ENCODE measurements at places on chromosomes 5 and 9.
A peak's percentile ranks its signal among the peaks of the same experiment; 100 is the strongest.

- peak; percentile 86 for DNase-seq
Observed at GRCh38 chr5:91381774-91382359, 1.2 kb downstream of the ARRDC3 start.

- no peak for DNase-seq
Observed at GRCh38 chr5:144462577-144462976, 291.9 kb downstream of the KCTD16 start.

DNA sequence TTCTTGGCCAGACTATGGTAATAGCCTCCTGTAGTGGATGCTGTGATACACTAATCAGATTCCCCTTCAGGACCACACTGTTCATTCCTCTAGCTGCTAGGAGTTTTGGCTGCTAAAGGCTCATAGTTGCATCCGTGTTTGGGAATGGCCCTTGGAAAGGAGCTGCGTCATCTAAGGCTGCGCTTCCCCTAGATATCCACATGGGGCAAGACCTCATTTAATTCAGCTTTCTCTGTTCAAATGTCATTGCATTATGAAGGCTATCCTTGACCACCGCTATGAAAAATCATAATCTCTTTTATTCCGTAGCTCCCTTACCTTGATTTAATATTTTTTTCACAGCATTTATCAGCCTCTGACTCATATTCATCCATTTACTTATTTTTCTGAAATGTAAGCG, 258.3 kb upstream of the NR4A3 start:
- no peak for DNase-seq

GRCh38 chr9:99201603-99202002, 20.1 kb downstream of the ALG2 start:
- DNase-seq, result no peak

GRCh38 chr5:32645246-32645645, 59.9 kb downstream of the SUB1 start:
- DNase-seq, result no peak

DNA sequence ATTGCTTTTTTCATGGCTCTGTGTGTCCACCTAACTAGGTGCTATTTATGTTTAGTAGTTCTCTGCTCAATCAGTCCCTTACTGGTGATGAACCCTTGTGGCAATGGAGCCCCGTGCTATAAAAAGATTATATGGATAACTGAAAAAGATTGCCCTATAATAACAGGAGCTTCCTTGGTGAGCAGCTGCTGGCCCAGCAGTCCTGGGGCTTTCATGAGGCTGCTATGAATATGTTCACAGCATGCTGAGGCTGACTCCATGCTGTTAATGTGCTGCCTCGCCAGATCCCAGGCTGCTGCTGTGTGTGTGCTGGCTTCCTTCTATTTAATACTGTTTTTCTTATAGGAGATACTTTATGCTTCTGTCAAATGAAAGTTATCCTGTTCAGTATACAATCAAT, 357.5 kb downstream of the TAF11L14 start:
- peak; percentile 96 for DNase-seq

GRCh38 chr9:99031319-99031718, 73.6 kb upstream of the TGFBR1 start:
- no peak for DNase-seq

DNA sequence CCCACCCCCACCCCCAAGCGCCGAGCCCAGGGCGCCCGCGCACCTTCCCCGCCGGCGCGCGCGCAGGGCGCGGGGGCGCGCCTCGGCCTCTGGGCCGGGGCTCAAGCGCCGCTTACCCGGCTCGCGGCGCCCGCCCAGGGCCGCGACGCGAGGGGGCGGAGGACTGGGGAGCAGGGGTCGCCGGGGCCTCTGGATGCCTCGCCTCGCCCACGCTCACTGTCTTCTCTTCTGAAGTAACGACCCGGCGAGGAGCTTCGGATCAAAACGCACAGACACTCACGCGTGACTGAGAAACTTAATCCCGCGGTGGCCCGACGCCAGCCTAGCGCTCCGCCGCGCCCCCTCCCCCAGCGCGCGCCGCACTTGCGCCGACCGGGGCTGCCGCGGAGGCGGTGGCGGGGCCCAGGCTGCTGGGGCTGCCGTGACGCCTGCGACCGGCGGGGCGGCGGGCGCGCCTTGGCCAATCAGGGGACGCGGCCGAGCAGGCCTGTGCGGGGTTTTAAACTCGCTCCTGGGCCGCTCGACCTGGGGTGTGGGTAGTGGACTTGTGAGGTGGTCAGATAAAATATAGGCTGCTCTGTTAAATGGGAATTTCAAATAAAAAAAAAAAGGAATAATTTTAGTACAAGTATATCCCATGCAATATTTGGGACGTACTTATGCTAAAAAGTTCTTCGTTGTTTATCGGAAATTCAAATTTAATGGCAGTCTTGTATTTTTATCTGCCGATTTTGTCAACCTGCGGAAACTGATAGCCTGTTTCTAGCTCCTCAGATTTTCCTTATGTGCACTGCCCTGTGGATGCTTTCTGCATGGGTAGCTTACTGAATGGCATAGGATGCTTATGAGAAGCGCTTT, at the start of gene MPDZ:
Gene MPDZ (minus strand): TSS at position 409 of the 858 bp plus-strand sequence. CDS start 29,377 bp downstream, outside the sequence.
- DNase-seq, result peak; percentile 69

GRCh38 chr9:136596630-136597031, 50.8 kb upstream of the NOTCH1 start:
- DNase-seq, result no peak

- DNase-seq, result no peak
Observed at GRCh38 chr5:122310889-122311288, 1.1 kb upstream of the SNCAIP start.

GRCh38 chr9:36005891-36006290, 30.8 kb upstream of the RECK start:
- DNase-seq, result no peak

- DNase-seq, result no peak
Observed at GRCh38 chr5:35316611-35317274, 86.5 kb upstream of the PRLR start.

DNA sequence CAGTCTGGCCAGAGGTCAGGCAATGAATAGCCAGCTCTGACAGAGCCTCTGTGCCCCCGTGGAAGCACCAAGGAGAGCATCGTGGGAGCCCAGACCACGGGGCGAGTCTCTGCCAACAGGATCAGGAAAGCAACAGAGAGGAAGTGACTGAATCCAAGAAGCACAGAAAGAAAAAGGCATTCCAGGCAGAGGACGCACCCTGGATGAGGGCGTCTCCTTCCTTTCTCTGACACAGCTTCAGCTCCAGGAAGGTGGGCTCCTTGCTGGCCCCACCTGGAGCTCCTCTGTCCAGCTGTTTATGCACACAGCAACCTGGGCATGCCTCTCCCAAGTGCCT, 16.6 kb downstream of the HK3 start:
- DNase-seq, result no peak

GRCh38 chr5:124921694-124922093, 175.3 kb upstream of the ZNF608 start:
- DNase-seq, result no peak

DNA sequence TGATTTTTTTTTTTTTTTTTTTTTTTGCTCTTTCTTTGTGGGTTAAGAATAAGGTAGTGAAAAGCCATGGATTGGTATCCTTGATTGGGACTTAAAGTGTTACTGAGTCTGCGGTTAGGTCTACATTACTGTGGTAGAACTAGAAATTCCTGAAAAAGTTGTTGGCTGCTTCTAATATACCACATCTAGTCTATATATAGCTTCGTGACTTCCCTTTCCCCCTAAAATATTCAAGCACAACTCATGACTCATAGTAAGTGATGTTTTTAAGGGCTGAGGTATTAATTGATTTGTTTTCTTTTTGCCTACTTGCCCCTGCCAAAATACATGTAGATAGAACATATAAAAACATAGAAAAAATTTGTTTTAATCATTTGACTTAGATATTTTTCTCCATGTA, 247.6 kb downstream of the TMEM232 start:
- DNase-seq, result no peak

- no peak for DNase-seq
Observed at GRCh38 chr5:50947906-50948683, 281.7 kb downstream of the PARP8 start.

GRCh38 chr9:135611875-135612209, 27.5 kb downstream of the GLT6D1 start:
- no peak for DNase-seq

- no peak for DNase-seq
Observed at GRCh38 chr5:175728316-175728715, 70.4 kb downstream of the HRH2 start.

DNA sequence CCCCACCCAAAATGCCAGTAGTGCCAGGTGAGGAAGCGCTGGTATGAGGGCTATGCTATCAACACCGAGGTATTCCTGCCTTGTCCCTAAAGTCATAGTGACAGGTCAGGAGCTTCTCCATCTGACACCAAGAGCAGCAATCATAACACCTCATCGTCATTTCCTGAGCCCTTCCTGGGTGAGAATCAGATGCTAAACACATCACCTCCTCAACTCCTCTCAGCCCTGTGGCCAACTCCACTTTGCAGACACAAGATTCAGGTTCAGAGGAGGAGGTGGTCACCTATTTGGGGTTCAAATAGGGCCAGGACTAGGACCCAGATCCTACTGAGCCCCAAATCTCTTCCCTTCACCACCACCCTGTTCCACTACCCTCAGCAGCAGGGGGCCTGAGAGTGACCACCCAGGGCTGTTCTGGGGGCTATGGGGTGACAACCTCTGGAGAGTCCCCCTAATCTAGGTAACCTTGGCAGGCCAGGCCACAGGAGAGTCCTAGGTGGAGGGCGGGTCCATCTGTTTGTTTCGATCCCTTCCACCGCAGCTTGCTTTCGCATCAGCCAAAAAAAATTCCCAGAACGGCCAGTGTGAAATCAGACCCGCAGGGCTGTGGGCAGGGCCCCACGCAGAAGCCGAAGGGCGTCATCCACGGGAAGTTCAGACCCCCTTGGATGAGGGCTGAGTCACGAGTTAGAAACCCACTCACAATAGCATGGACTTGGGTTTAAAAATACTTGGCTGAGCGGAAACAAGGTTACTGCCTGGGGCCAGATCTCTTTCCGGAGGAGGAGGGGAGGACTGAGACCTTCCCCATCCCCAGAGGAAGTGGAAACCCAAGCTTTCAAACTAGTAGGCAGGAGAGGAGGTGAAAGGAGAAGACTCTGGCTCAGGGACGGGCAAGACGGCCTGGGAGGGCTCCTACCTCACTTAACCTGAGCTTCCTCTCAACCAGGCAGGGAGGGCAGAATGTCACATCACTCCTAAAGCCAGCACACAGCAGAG, 8.7 kb downstream of the STK10 start:
- no peak for DNase-seq

- peak; percentile 28 for DNase-seq
Observed at GRCh38 chr9:36204906-36205547, 14.3 kb downstream of the CLTA start.
